ENCODE measurements at places on chromosomes 11 and 22.

GRCh38 chr11:37704791-37705190, 1106.8 kb upstream of the RAG2 start:
- DNase-seq: no peak

DNA sequence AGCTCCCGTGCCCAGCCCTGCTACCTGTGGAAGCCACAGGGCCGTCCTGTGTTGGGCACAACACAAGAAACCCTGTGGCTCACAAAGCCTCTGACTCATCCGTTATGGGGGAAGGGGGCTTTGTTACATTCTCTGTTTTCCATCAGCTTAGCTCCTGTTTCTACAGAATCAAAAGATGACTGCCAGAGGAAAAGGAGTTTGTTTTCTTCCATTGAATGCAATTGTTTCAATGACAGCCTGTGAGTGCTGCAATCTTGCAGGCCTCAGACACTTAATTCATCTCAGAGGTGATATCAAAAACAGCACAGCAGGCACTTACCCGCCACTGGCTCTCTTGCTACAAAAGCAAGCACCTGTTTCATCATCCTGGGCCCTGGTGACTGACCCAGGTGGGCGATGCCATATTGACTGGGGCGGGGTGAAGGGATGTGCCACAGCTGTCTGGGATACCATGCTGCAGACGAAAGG, 194.3 kb downstream of the OPCML start:
- DNase-seq: no peak

DNA sequence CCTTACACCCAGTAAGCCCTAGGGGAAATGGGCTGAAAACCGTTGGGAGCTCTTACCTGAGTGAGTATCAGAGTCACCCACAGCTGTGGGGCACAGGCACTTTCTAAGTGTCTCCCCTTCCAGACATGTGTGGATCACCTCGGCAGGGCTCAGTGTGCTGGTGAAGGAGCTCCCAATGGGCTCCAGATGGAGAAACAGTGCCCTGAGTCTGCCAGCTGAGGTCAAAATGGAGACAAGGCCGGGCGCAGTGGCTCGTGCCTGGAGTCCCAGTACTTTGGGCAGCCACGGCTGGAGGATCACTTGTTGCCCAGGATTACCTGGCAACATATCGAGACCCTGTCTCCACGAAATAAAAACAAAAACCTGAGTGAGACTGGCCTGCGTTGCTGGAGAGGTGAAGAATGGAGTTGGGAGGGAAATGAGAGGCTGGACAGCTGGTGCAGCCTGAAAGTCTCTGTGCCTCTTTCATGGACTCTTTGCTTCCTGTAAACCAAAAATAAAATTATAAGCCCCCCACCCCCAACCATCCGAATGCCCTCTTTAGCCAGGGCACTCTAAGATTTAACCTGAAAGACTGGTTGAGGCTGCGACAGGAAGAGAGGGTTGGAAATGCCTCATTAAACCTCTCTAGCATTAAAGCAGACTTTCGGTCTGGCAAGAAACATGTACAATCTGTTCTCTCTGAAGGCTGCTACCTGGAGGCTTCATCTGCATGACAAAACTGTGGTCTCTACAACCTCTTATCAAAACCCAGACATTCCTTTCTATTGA, 111.8 kb downstream of the SNX19 start:
- DNase-seq: no peak

DNA sequence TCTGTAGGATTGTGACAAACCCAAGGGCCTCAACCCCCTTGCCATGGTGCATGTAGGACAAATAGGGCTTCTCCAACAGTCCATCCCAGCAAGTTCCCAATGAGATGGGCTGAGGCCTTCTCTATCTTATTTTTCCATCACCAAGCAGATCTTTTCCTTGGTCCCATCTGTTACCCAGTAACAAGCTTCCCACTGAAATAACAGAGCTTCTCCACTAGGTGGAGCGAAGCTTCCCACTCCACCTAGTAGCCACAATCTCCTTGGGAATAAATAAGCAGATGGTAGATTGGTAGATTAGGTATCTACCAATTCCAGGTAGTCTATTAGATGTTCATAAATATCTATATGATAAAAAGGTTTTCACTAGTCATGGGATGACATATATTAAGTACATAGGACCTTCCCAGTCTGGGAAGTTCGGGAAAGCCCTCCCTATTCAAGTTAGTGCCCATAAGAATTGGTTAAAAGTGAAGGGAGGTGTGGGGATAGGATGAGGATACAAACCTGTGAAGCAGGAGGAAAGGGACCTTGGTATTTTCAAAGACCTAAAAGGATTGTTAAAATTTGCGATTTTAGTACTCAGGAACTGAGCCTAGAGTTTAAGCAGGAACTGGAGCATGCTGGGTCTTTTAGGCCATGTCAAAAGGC, 5.9 kb upstream of the OR52L1 start:
- DNase-seq: peak; percentile 35

GRCh38 chr11:96393753-96394348, 4.0 kb downstream of the JRKL start:
- DNase-seq: peak; percentile 53

- DNase-seq: no peak
These were observed 522 bp upstream of the SEPTIN5 start for GRCh38 chr22:19713650-19714311.

GRCh38 chr11:112829971-112830654, 131.1 kb upstream of the NCAM1 start:
- DNase-seq: no peak

GRCh38 chr22:38802671-38803121, 8.8 kb upstream of the DNAL4 start:
- peak; percentile 80 for DNase-seq

GRCh38 chr22:46998331-46998730, 235.9 kb downstream of the TBC1D22A start:
- DNase-seq: no peak

GRCh38 chr22:39593066-39593930, 22.7 kb downstream of the CACNA1I start:
- peak; percentile 75 for DNase-seq

- DNase-seq: no peak
These were observed 126.3 kb downstream of the FEZ1 start for GRCh38 chr11:125369808-125370207.

GRCh38 chr11:83723999-83724398, 437.8 kb upstream of the CCDC90B start:
- DNase-seq: no peak

DNA sequence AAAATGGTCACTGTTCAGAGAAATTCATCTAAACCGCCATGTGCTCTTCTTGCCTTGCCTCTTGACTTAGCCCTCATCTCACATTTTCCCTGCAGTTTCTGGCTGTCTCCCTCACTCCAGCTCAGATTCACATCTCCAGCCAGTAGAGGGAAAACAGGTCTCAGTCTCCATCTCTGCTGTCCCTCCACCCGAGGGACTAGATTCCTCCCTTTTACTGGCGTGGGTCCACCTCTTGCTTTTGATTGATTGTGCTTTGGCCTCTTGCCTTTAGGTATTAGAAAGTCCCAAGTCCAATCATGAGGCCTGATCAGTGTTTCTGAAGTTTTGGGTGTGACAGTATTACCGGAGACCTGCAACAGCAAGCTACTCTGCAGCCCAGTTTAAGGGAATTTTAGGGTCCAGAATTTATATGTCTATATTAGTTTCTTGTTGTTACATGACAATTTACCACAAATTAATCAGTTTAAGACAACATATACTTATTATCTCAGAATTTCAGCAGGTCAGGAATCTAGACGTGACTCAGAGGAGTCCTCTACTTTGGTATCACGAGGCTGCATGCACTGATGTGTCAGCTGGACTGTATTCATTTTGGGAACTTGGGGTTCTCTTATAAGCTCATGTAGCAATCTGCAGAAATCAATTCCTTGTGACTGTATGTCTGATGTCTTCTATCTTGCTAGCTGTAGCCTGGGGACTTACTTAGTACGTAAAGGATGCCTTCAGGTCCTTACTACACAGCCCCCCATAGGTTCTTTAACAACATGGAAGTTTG, 805.2 kb upstream of the CCDC90B start:
- DNase-seq: no peak

DNA sequence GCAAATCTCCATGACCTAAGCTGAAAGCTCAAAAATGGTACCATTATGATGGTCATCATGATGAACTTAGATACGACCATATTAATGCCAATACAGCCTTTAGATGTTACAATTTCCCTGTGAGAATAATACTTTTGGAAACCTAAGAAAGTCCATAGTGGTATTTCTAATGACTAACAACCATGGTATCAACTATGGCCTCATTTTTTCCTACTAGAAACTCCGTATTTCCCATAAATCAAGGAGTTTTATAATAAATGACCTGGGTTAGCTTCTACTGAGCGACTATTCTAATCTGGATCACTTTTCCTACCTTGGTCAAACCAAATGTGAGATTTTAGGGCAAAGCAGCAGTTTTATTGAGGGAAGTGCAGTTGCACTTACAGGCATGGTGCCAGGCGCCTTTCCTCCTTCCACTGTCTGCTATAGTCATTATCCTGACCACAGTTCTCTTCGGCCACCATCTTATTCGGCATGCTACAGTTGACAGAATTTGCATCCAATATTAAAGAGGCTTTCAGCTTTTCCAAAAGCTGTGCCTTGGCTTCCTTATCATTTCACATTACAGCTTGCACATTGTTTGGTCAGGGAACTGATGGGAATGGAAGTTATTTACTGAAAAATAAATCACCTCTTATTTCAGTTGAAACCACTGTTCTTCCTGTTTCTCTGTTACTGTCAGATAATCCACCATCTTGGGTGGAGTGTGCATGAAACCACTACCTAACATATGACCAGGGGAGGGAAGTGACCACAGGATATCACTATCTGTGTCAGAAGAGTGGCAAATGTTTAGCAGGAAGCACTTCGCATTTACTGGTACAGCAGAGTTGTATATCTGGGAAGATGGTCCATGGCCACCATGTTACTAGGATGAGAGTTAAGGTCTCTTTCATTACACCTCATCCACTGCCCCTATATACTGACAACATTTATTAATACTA, 74.5 kb upstream of the PICALM start:
- no peak for DNase-seq

- DNase-seq: no peak
These were observed 82.9 kb upstream of the CRTAM start for GRCh38 chr11:122755409-122755808.

DNA sequence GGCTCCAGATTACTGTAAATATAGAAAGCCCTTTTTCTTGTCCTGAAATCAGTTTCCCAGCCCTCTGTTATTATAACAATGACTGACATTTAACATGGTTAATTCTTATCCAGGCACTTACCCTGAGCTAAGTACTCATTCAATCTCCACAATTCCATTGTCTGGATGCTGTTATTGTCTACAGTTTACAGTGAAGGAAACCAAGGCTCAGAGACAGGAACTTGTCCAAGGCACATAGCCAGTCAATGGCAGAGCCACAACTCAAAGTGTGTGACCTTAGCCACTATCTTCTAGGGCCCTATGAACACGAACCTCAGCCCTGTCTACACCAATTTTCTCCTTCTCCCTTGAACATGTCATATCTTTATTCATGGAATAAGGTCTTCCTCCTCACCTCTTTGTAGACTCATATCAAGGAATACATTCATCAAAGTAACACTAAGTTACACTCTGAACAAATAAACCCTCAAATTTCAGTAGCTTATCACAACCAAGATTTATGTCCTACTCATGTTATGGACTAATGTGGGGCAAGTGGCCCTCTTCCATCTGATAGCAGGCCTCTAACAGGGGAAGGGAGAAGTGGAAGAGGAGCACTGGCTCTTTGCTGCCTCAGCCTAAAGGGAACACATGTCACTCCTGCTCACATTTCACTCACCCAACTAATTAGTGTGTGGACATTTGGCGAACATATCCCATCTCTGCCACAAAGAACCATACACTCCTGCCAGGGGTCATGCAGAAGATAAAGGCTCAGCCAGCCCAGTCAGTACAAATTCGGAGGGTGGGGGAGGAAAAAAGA, 39.3 kb upstream of the APLNR start:
- DNase-seq: peak; percentile 63

- DNase-seq: no peak
These were observed 109.6 kb downstream of the SGSM3 start for GRCh38 chr22:40479887-40480538.

DNA sequence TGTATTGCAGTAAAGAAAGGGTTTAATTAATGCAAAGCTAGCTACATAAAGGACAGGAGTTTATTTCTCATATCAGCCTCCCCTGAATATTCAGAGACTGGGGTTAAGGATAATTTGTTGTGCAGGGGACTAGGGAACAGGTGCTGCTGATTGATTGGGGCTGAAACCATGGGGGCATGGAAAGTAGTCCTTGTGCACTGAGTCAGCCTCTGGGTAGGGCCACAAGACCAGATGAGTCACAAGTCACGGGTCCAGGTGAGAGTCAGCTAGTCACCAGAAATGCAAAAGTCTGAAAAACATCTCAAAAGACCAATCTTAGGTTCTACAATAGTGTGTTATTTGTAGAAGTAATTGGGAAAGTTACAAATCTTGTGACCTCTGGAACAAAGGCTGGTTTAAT, 32.9 kb upstream of the SYT13 start:
- DNase-seq: no peak

GRCh38 chr11:60343094-60343704, 16.1 kb downstream of the MS4A6E start:
- DNase-seq: no peak

GRCh38 chr11:62593434-62594044, 2.2 kb upstream of the TUT1 start:
- peak; percentile 55 for DNase-seq

DNA sequence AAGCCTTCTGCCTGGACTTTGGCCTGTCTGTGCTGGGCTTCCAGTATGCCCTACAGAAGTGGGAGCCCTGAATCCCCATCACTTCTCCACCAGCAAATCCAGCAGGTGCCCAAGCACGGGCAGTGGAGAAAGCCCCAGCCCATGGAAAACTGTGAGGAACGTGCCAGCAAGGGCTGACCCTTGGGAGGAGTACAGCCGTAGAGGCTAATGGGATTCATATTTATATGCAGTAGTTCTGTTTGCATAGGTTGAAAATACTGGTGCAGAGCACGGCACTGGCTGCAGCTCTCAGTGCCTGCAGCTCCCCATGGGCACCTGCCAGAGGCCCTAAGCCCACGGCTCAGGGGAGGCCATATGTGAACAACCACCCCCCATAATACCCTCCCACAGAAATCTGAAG, 10.1 kb downstream of the NAGA start:
- no peak for DNase-seq

DNA sequence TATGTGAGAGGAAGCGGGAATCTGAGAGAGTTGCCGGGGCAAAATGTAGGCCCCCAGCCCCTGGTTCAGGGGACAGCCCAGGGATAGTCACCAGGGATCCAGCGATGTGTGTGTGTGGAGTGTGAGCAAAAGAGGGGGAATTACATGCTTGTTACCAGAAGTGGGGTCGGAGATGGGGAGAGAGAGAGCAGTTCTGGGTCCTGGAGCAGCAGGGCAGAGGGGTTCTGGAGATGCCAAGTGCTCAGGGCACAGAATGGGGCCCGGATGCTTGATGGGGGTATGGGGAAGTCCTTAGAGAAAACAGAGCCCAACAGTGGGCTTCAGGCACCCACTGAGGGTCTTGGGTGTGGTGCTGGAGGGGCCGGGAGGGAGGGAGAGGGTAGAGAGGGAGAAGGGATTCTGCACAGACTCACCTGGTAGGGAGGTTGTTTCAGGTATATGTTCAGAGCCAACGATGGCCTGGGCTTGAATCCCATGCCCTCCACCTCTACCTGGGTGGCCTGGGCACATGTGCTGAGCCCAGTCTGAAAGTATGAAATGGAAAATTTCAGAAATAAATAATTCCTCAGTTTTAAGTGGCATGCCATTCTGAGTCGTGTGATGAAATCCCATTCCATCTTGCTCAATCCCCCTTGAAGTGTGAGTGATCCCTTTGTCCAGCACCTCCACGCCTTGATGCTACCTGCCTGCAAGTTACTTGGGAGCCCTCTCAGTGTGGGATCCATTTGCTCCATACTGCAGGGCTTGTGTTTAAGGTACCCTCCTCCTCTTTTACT, 12.4 kb downstream of the SMIM38 start:
- no peak for DNase-seq

- DNase-seq: no peak
These were observed 110.8 kb upstream of the TMEM45B start for GRCh38 chr11:129704831-129705230.

All from NCI-H2171 treated with DMSO at 0.1 percent for 48 hours (cell line).